ENCODE measurements at places on chromosomes 2 and 18. TPM values are rescaled to one million over a fixed set of nuclear protein-coding genes. Genes with fewer than 3 reads are reported as not detected.

The FAM228A gene
- 11.2 TPM for total RNA-seq

The KCNF1 gene
- total RNA-seq: 43.6 TPM

The ONECUT2 gene
- total RNA-seq: 1.6 TPM

The REG3A gene
- not detected for total RNA-seq

The LHCGR gene
- total RNA-seq: not detected

The DNAJC5G gene
- 3.4 TPM for total RNA-seq

The MYL12B gene
- 100 TPM for total RNA-seq

GRCh38 chr2:170484552-170484951 lies 230.6 kb upstream of the SP5 start:
- DNase-seq: no peak

DNA sequence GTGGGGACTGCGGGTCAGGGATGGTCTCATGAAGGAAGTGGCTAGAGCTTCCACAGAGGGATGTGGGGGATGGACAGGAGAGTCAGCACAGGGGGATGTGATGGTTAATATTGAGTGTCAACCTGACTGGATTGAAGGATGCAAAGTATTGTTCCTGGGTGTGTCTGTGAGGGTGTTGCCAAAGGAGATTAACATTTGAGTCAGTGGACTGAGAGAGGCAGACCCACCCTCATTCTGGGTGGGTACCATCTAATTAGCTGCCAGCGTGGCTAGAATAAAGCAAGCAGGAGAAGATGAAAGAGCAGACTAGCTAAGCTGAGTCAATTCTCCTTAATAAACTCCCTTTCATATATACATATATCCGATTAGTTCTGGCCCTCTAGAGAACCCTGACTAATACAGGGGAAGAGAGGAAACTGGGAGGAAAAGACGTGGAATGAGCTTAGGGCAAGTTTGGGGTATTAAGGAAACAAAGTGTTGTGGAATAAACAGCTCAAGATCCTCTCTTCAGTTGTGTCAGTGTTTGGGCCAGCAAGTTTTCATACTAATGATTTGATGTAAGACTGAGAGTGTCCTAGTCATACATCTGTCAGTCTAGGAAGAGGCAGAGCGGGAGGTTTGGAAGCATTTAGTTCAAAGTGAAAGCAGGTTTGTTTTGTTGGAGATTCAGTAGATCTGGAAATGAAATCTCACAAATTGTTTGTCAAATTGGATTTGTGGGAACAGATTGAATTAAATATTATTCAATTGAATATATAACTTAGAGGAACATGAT lies 135.2 kb upstream of the NT5C1B start:
- no peak for DNase-seq

- DNase-seq: no peak
These were observed 128.2 kb downstream of the FIGN start for GRCh38 chr2:163607630-163608029.

DNA sequence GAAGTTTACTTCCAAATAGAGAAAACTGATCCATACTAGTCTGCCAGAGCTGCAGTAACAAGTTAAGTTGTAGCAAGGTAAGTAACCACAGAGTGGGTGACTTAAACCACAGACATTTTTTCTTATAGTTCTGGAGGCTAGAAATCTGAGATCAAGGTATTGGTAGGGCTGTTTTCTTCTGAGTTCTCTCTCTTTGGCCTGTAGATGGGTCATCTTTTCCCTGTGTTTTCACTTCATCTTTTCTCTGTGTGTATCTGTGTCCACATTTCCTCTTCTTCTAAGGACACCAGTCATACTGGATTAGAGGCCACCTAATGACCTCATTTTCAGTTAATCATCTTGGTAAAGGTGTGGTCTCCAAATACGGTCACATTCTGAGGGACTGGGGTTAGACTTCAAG lies 142.9 kb upstream of the MEX3C start:
- no peak for DNase-seq

GRCh38 chr2:68709421-68709911 lies 25.1 kb upstream of the ARHGAP25 start:
- no peak for DNase-seq

DNA sequence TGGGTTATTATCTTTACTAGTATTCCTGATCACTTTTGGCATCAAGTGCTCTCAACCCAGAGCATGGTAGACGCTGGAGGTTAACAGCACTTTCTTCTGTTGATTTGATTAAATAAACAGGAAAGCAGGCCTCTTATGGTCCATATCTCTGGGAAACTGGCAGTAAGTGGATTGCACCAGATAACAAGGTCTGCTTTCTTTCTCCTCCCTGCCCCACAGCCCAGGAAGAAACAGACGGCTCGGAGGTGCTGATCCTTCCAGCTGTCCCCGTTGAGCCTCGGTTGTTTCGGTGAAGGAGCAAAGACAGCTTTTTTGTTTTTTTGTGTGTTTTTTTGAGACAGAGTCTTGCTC lies 100.8 kb upstream of the KCTD1 start:
- DNase-seq: no peak

DNA sequence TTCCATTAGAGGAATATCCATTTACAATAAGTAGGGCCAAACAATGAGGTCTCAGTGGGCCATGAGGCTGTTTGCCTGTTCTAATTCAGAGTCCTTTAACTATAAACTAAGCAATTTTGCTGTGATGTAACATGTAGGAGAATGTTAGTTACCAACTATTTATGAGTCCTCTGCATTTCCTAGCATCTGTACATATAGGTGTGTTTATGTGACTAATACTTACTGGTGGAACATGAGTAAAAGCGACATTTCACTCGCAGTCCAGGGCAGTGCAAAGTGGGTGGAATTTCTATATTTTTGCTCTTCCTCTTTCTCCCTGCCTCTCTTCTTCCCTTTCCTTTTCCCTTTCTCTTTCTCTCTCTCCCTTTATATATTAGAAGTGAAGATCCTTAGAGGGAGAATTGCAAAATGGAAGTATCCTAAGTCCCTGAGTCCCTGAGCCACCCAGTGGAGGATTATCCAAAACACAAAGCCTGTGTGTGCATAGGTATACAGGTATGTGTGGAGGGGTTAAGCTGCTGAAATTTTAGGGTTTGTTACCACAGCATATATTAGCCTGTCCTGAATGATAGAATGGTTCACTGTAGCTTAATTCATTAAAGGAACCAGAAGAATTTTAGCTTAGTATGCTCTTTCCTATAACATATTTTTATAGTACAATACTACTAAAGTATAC lies 487.0 kb upstream of the FANCL start:
- DNase-seq: no peak

DNA sequence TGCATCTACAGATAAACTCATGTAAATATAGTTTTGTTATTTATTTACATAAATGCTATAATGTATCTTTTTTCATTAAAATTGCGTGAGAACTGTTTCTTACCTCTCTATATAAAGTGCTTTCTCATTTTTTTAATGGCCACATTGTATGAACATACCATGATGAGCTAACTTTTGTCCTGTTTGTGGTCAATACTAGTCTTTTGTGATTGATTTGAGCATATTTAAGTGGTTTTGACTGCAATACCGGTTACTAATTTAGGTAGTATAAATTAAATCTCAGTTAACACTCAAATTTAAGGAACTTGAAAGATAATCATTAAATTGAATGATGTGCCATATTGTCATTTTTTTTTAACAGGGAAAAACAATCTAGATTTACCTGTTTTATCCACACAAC lies 108.2 kb downstream of the HAUS1 start:
- DNase-seq: no peak

DNA sequence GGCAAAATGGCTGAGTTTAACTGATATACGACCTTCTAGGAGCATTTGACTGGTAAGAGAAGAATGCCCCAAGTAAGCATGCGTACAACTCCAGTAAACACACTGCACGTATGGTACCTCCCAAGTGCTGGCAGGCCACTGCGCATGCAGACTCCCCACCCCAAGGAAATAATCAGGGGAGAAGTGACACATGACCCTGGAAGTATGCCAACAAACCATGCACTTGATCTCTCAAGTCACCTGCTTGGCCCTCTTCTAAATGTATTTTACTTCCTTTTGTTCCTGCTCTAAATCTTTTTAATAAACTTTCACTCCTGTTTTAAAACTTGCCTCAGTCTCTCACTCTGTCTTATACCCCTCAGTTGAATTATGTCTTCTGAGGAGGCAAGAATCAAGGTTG lies 129.8 kb upstream of the COL5A2 start:
- no peak for DNase-seq

DNA sequence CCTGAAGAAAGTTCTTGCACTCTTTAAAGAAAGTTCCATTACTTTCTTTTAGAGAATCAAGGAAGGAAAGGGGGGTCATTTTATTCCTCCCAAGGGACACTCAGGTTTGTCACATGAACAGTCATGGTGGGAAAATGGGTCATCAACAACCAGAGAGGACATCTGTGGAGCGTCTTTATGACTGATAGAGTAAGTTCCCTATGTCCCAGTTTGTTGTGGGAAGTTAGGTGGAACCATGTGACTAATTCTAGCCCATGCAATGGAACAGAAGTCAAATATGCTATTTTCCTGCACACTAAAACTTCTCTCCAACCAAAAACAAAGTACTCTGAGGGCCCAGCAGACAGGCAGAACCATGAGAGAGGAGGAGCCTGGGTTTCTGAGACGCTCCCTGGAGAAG lies 165.6 kb upstream of the SERTAD2 start:
- no peak for DNase-seq

GRCh38 chr2:76478266-76479035 lies 767.7 kb upstream of the GCFC2 start:
- DNase-seq: no peak

GRCh38 chr2:33289961-33290360 lies 186.5 kb upstream of the RASGRP3 start:
- no peak for DNase-seq

DNA sequence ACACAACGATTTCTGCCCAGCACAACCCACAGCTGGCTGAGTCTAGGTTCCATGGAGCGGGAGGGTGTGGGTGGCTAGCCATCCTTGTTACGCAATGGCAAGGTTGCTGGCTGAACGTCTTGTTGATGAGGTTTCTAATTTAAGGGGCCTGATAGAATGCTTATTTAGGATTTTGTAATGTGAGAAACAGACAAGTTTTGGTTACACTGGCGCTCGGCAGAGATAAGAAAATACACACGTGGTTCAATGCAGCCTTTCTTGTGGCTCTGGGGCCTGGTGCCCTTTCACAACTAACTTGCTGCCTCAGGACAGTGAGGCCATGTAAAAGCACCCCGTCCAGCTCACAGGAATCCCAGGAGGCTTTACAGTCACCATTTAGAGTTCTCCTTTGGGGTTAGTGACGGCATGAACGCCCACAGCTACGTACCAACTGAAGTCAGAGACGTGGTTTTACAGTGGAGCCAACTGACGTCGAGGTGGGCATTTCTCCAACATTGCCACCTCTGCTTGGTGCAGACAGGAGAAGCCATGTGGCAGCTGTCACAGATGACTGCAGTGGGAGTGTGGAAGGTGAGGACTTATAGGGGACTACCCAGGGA lies 29.7 kb upstream of the PIEZO2 start:
- peak; percentile 36 for DNase-seq

DNA sequence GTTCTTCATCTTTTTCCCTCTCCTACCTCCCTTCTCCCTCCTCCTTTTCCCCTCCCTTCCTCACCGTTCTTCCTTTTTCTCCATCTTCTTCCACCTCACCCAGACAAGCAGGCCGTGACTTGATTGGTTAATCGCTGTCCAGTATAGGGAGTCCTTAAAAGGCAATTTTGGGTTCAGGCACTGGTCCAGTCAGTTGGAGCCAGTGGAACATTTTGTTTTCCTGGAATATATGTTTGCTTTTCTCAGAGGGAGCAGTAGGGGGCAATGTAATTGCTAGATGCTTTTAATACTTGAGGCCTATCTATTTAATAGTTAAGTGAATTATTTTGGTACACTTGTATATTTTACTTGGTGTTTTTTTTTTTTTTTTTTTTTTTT lies 15.0 kb downstream of the ELAC1 start:
- DNase-seq: no peak

- no peak for DNase-seq
These were observed 10.7 kb downstream of the CNOT11 start for GRCh38 chr2:101263377-101263800.

- no peak for DNase-seq
These were observed 7.9 kb upstream of the KCNIP3 start for GRCh38 chr2:95289253-95289652.

GRCh38 chr2:43101751-43102150 lies 124.7 kb downstream of the ZFP36L2 start:
- no peak for DNase-seq

DNA sequence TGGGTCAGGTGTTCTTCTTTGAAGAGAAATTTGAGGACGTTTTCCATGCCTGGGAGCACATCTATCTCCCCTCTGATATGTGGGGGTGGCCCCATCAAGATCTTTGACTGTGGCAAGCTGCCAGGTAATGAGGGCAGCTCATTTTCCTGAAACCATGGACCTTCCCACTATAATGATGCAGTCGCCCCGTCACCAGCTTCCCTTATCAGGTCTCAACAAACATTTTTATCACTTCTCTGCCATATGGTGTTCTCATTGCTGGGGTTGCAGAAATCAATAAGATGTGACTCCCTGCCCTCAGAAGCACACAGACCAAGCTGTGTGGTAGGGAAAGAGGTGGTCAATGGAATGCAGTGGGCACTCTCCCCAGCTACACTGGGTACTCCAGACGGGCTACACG lies 48.4 kb upstream of the B3GNT7 start:
- DNase-seq: no peak

DNA sequence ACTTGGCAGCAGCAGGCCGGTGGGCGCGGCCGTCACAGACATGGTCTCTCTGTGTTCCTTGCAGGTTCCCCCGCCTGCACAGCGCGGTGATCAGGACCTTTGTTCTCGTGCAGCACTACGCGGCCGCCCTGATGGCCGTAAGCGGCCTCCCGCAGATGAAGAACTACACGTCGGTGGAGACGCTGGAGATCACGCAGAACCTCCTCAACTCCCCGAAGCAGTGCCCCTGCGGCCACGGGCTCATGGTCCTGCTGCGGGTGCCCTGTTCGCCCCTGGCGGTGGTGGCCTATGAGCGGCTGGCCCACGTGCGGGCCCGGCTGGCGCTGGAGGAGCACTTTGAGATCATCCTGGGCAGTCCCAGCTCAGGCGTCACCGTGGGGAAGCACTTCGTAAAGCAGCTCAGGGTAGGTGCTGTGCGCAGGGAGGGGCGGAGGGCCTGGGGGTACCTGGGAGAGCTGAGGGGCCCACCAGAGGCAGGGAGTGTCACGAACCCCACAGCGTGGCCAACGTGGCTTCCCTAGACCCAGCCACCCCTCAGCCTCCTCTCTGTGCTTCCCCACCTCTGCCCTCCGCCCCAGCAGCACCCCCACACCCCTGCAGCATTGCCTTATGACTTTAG lies 59.3 kb downstream of the NTSR2 start:
- DNase-seq: no peak

GRCh38 chr2:159089543-159089942 lies 121.1 kb downstream of the TANC1 start:
- no peak for DNase-seq

- no peak for DNase-seq
These were observed 16.2 kb downstream of the ATF2 start for GRCh38 chr2:175151791-175152190.

DNA sequence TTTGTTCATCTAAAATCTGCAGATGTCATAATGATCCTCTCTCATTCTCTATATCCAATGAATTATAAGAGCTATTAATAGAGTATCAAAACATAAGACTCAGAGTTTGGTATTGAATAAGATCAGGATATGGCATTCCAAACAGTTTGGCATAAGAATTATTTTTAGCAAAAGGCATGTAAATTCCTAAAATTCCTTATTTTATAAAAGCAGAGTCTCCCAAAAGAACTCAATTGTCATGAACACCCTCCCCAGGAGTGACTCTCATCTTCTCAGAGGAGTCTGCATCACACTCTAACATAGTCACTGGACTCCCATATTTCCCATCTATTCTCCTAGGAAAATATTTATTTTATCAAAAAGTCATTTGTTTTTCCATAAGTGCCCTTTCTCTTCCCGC lies 1710.2 kb upstream of the SLC39A10 start:
- DNase-seq: no peak

Measured in dorsolateral prefrontal cortex (tissue), 122 donors.